AG08395 (cell line): ENCODE measurements at places on chromosomes 1 and 21.

DNA sequence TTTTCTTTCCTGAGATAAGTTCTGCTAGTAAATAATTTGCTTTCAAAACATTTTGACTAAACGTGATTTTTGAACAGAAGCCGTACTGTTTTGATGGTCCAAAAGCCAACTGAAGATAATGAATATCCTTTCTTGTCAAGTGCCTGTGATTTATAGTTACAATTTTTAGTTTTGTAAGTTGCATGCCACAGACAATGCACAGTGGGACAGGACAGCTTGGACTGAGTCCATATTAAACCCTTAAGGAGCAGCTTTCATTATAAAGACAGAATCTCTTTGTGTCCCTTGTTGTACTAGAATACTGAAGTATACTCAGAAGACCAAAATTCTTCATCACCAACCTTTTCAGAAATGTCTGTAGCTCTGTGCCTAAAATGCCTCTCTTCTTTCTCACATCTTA, 92.2 kb downstream of the LTN1 start:
- no peak for DNase-seq

DNA sequence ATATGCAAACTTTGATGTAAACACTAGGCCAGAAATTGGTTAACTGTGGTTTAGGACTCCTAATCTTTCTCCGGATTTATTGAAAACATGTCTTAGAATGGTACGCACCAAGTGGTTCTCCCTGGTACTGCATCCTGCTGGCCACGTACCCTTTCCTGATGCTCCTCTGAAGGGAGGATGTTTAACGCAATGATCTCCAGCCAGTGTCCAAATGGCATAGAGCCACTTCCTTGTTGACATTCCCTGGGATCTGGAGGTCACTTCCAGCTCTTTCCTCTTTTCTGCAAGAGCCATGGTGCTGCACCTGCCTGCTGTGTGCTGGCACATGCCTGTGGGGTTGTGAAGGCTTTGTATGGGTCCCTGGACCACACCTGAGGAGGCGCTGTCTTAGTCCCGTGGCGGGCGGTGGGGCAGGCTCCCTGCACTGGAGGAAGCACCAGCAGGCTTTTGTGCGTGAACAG, 53.9 kb downstream of the GALNT2 start:
- DNase-seq, result peak; percentile 30

- DNase-seq, result no peak
These were observed 702 bp upstream of the MAPKAPK2 start for GRCh38 chr1:206684003-206684402.

GRCh38 chr1:239989990-239990389, 101.7 kb upstream of the FMN2 start:
- DNase-seq, result no peak

- no peak for DNase-seq
These were observed 4.9 kb downstream of the WNT9A start for GRCh38 chr1:227942716-227943261.

GRCh38 chr1:194102607-194103006, 916.2 kb upstream of the B3GALT2 start:
- DNase-seq, result no peak

DNA sequence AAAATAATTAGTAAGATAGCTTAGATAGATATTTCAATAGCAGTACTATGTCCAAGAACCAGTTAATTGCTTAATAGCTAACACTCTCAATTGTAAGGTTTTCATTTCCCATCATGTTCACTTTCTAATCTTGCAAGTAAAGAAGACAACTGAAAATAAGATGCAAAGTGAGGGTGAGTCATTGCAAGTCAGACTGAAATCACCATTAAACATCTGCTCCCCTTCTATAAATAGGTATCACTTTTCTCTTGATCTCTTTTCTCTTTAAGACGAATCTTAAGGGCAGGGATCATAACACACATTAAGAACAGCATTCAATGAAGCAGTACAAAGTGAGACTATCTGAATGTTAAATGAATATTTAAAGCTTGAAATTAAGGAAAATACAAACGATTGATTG, 40.4 kb downstream of the UBR4 start:
- DNase-seq, result peak; percentile 33

- DNase-seq, result no peak
These were observed 39.1 kb downstream of the SPSB1 start for GRCh38 chr1:9331558-9332346.

DNA sequence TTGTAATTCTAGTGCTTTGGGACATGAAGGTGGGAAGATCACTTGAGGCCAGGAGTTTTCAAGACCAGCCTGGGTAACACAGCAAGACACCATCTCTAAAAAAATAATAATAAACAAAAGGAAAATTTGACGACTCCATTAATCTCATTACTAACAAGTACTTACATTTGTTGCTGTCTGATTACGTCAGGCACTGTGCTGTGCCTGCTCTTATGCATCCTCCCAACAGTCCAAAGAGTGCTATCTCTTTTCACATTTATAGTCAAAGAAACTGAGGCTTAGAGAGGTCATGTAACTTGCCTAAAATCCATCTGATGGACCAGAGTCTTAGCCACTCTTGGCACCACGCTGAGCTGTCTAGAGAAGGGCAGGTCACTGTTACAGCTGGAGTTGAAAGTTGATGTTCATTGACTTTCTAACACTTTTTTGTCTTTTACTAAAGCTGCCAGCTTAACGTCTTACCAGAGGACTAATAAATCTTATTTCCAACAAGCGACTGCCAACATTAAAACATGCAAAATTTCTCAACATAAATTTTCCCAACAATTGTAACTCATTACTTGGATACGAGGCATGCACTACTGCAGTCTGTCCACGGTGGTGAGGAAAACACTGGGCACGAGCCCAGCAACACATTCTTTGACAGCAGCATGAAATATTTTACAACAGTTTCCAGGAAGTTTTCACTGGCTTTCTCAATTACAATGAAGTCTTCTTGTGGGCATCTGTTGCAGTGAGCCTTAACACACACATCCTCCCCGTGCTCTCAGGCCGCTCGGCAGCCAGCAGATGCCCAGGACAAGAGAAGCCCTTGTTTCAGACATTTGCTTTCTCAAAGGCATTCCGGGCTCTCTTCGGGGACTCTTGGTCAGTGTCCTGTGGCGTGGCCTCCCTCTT, 262.9 kb upstream of the PROX1 start:
- no peak for DNase-seq

- DNase-seq, result peak; percentile 35
These were observed 75.6 kb upstream of the ROR1 start for GRCh38 chr1:63698001-63698838.

GRCh38 chr1:235888119-235888643, 21.5 kb upstream of the LYST start:
- no peak for DNase-seq

DNA sequence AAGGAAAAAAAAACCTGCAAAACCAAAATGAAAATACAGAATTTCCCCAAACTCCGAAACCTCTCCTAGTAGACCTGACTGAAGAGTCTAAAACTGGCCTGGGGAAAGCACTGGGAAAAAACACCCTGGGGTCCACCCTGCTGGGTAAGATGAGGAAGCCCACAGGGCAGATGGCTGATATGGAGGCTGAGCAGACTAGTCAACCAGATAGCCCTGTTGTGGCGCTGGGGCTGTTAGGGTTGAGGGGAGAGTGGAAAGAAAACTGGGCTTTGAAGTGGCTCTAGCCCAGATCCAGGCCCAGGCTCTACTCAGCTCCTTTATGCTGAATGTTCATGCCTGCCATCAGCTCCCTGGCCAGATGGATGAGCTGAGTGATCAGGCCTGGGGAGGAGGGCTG, 6.8 kb upstream of the SLAMF1 start:
- DNase-seq, result no peak

- no peak for DNase-seq
These were observed 55.4 kb downstream of the KANK4 start for GRCh38 chr1:62263814-62264353.
